HTR-8/SVneo (cell line): ENCODE measurements at places on chromosomes 4 and X.

DNA sequence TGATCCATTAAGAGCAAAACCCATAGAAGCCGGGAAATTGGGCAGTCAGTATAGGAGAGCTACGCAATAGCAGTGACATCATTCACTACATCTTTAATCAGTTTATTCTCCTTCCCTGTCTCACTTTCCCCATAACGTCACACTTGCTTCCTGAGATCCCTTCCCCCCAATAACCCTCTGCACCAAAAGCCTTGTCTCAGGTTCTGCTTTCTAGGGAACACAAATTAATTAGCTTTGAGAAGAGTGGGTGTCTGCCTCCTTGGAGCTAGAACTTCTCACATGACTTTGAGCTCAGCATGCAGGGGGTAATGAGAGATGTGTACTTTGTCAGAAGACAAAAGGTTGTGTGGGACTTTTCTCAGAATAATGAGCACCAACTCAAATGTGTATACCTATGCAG, 128.3 kb upstream of the MAOA start:
- DNase-seq: no peak

DNA sequence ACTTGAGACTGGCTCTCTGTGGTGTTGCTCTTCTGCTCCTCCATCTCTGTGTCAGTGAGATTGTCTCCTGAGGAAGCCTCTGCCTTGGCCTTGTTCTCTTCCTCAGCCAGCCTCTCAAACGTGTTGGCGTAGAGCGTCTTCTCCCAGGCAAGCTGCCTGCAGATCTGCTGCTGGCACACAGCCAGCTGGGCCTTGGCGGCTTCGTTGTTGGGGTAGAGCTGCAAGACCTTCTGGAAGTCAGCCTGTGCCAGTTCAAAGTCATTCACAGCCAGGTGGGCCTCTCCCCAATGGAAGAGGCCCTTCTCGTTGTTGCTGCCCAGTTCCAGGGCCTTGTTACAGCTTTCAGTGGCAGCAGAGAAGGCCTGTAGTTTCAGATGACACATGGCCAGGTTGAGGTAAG, 159.1 kb downstream of the NDST3 start:
- no peak for DNase-seq

- no peak for DNase-seq
These were observed 157.8 kb upstream of the TLL1 start for GRCh38 chr4:165715211-165715610.

DNA sequence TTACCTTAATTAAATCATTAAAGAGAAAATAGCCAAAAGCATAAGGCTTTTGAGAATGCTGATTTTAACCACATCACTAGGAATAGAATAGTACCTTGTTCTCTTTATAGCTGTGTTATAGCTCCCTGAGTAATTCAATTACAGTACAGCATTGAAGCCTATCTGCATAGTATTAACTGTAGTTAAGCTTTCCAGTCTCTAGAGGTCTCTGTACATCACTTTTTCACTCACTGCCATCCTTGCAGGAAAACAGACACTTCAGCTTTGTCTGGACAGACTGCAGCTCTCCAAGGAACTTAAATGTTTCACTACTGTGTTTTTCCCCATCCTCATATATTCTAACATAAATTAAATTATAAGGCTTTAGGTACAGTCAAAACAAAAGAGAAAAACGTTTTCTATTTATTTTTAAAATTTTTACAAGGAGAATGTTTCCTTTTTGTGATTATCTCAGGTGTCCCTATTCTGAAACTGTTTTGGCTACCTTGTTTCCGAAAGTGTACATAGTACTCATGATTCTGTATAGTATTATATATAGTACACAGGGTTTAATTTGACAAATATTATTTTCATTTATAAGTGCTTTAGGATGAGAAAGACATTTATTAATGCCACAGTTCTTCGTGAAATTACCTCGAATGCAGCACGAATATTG, 407.9 kb downstream of the PCDH18 start:
- peak; percentile 26 for DNase-seq

DNA sequence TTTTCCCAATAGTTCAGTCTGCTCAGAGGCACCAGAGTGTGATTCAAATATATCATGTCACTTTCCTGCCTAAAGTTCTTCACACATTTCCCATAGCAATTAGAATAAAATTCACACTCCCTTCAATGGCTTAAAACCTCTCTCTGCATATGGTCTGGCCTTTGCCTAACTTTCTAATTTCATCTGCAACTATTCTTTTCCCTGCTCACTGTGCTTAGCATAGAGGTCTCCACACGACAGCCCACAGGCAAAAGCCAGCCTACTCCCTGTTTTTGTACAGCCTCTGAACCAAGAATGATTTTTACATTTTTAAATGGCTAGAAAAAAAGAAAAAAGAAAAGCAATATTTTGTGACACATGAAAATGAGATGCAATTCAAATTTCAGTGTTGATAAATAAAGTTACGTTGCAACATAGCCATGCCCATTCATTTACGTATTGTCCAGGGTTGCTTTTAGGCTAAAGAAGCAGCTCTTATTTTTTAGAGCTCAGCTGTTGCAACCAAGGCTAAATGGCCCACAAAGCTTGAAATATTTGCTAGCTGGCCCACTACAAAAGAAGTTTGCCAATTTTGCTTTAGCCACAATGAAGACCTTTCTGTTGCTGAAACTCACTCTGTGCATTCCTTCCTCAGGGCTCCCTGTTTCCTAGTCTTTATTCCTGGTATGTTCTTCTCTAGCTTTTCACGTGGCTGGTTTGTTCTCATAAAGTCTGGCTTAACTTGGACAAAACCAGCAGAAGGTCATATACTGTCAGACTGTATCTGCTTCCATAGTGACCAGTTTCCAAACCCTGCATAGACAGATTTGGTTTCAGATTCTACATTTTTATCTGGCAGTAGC, 26.6 kb upstream of the IRF2 start:
- DNase-seq: no peak

DNA sequence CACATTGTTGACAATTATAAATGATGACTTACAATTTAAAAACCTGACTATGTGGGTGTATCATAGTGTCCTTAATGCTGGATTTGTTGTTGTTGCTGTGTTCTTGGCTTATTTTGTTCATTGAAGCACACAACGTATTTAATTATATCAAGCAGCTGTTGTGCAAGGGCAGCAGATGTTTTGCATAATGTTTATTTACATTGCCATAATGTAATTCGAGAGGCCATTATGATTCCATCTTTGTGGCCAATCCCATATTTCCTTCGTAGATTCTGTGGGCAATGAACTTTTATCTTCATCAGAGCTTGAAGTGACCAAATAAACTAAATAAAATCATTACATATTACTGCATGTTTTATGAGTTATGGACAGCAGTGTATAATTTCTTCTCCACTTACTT, 422.6 kb upstream of the GALNTL6 start:
- DNase-seq: no peak

GRCh38 chrX:38052096-38052495, 45.7 kb downstream of the SYTL5 start:
- no peak for DNase-seq

DNA sequence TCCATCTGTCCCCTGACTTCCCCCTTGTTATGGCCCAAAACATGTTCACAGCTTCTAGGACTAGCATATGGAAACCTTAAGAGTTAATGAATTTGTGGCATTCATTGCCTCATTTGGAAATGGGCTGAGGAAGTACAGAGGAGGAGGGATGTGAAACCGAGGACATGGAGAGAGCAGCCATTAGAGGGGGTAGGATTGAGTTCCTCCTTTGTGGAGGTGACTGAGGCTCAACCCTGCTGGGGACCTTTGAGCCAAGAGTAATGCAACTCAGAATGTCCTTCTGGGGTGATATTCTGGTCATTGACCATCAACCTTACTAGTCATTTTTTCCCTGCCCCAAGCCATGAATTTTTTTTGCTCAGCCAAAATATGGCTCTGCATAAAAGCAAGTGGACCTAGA, 109.4 kb downstream of the ZNF518B start:
- no peak for DNase-seq

GRCh38 chrX:38287674-38288073, 39.6 kb downstream of the RPGR start:
- no peak for DNase-seq

DNA sequence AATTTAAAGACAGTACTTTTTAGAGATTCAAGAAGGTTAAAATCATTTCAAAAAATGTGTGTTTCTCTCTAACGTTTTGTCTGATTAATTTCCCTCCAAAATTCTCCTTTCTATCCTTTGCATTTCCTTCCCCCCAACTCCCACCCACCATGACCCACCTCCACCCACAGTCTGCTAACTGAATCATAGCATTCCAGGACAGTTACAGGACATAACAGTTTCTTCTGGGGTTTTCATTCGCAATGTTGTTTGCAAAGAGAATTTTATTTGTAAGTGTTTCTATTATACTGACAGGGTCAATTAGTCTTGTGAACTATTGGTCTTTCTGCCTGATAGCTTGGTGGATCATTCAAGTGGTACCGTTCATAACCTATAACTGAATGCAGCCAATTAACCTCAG, 53.7 kb downstream of the ANAPC10 start:
- no peak for DNase-seq

DNA sequence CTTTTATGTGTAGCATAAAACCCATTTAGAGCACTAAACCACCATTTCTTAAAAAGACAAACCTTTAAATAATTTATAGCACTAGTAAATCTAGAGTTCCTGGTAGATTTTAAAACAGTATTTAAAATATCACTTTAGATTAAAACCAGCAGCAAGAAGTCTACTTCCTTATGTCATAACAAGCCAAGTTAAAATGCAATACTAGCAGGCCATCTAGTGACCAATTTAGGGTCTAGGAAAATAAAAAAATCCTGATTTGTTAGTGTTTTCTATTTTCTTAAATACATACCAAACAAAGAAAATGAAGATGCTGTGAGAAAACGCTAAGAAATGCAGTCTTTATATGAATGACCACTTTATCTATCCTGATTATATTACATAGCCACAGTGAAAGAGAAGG, 53.9 kb downstream of the PAPSS1 start:
- peak; percentile 2 for DNase-seq
